ENCODE measurements at places on chromosomes 6 and 20.

GRCh38 chr6:149895048-149895590 is 2.8 kb downstream of the RAET1E start:
- no peak for DNase-seq

GRCh38 chr6:126657561-126658175 is 317.8 kb downstream of the CENPW start:
- DNase-seq, result no peak

GRCh38 chr6:68958327-68958726 is 323.2 kb downstream of the ADGRB3 start:
- DNase-seq, result no peak

DNA sequence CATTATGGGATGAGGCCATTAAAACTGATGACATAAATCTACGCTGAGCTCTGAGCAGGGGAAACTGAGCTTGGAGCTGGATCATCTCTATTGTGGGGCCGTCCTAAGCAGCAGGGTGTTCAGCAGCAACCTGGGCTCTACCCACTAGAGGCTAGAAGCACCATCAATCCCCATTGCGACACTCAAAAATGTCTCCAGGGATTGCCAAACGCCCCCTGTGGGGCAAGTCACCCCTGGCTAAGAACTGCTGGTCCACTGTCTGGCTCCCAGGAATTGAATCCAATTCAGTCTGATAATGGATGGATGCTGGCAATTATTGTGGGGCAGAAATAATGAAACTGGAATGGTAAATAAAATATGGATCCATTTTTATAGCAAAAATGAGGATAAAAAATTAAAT is 38.2 kb downstream of the PMEPA1 start:
- DNase-seq, result no peak

- no peak for DNase-seq
Measured at GRCh38 chr6:170402318-170403040, 95.9 kb downstream of the FAM120B start.

DNA sequence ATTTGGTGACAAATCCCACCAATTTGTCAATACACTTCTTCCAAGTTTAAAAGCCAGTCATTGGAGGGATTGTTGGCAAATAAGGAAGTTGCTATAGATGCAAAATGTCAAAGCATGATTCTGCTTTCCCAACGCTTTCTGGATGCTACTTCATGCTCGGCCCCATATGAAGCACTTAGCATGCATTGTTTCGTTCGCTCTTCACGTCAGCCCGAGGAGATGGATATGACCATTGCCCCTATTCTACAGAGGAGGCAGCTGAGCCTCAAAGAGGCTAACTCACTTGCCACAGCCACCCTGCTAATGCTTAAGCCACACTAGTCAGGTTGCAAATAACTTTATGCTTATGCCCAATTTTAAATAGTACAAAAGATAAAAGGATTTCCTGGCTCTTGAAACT is 2.8 kb upstream of the NXT1 start:
- DNase-seq, result no peak

- DNase-seq, result no peak
Measured at GRCh38 chr6:119060255-119060907, 18.1 kb downstream of the FAM184A start.

DNA sequence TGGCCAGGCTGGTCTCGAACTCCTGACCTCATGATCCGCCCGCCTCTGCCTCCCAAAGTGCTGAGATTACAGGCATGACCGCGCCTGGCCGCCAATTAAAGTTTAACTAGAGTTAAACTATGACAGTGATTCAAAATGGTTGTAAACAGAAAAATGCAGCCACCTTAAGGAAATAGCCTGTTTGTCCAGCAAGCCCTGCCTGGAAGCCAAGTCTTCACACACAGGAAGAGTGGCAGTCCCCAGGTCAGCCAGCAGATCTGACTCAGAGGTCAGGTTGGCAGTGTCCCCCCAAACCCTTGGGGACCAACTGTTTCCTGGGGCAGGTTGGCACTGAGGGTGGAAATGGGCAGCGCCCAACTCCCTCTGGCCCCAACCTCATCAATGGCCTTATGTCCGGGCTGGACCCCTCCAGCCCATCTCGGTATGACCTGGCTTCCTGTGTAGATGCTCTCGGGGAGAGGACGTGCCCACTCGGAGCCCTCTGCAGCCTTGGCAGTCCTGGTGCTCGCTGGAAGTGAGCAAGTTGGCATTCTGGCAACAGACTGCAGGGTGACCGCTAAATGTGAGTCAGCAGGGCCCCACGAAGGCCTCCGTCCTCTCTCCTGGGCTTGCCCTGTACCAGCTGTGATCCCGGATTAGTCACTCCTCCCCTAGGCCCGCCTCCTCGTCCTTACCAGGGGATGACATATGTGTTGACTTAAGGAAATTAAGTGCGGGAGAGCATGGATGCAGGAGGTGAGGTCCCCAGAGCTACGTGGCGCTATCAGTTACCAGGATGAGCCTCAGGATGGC is 9.7 kb upstream of the HSP90AB1 start:
- DNase-seq, result no peak

DNA sequence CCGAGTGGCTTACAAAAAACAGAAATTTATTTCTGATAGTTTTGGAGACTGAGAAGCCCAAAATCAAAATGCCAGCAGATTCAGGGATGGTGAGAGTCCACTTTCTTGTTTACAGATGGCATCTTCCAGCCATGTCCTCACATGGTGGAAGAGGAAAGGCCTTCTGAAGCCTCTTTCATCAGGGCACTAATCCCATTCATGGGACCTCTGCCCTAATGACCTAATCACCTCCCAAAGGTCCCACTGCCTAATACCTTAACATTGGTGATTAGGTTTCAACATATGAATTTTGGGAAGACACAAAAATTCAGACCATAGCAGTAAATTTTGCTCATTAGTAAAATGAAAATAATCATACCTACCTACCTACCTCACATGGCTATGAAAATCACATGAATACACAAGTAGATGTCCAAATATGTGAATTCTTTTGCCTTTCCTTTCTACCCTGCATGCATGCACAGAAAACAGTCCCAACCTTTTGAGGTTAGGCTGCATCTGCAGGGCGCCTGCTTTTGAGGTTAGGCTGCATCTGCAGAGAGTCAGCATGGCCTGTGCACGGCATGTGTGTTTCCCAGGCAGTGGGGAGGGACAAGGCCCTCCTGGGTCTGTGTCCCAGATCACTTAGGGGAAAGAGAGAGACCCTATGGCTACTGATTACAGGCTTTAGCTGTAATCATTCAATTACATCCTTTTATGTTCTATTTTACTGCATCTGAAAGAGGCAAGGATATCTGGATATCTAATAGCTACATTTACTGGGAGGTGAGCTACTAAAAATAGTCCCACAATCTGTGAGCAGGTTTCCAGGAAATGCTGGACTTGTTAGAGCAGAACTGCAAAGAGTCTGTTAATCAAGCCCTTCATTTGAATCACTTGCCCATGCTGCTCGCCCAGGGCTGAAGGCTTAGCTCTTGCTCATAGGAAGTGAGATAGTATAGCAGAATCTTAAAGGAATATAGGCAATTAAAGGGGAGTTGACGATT is 497.7 kb upstream of the MARCKS start:
- no peak for DNase-seq

GRCh38 chr6:111845441-111845871 is 27.8 kb downstream of the FYN start:
- DNase-seq, result no peak

DNA sequence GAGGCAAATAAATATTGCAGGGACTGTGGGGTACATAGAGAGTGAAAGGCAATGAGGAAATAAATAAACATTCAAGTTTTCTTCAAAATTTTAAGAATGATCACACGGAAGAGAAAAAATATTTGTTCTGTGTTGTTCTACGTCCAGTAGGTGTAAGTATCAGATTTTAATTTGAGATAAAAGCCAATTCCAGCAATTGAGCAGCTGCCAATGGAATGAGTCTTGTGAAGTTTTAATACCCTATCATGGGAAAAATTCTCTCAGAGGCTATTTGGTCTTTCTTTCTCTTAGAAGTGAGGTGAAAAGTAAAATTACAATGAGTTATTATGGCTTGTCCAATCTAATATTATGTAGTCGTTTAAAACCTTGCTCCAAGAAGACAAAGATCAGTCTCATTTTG is 195.7 kb upstream of the CITED2 start:
- no peak for DNase-seq

DNA sequence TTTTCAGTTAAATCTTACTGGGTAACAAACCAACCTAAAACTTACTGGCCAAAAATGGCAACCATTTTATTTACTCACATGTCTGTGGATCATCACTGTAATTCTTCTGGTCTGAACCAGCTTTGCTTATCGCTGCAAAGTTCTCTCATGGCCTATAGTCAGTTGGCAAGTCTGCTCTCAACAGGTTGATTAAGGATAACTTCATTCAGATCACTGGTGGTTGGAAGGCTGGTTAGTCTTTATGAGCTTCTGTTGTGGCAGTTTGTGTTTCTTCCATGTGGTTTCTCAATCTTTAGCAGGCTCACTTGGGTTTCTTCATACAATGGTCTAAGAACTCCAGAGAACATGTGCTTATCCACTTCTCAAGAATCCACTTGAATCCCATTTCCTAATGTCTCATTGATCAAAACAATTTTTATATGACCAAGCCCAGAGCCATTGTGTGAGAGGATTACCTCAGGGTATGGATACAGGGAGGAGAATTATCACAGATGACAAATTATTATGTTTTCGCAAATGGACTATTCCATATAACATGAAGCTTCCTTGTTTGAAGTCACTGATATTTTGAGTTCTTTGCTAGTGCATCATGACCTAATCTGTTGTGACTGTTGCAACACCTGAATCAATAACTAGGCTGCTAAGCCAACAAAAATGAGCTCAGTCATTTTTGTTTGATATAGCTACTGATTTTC is 155.4 kb upstream of the BMP2 start:
- DNase-seq, result no peak

GRCh38 chr6:96157018-96157565 is 141.3 kb downstream of the FUT9 start:
- DNase-seq, result no peak

GRCh38 chr6:81771097-81771496 is 18.6 kb upstream of the TENT5A start:
- DNase-seq, result no peak

- no peak for DNase-seq
Measured at GRCh38 chr6:96184798-96185197, 169.0 kb downstream of the FUT9 start.

- DNase-seq, result no peak
Measured at GRCh38 chr20:62059920-62060630, 5.6 kb downstream of the TAF4 start.

GRCh38 chr6:107717781-107718180 is 106.3 kb downstream of the SCML4 start:
- no peak for DNase-seq

- DNase-seq, result no peak
Measured at GRCh38 chr6:57248311-57248895, 26.3 kb upstream of the RAB23 start.

- no peak for DNase-seq
Measured at GRCh38 chr20:9877932-9878495, 39.1 kb upstream of the PAK5 start.
